Cerebellum (tissue), 4 donors: ENCODE measurements at places on chromosomes 1 and 21. TPM values are rescaled to one million over a fixed set of nuclear protein-coding genes. Genes with fewer than 3 reads are reported as not detected.

Gene DNAJC6
- total RNA-seq, result 86.7 TPM

Gene CD55
- 6.9 TPM for total RNA-seq

Gene AMY1A
- not detected for total RNA-seq

Gene NBPF3
- total RNA-seq, result 13.5 TPM

Gene NUP210L
- not detected for total RNA-seq

Gene HSPA6
- total RNA-seq, result 0.27 TPM

Gene KRTAP19-1
- not detected for total RNA-seq

Gene MAP10
- 4.4 TPM for total RNA-seq

Gene PFKFB2
- 10.4 TPM for total RNA-seq

Gene PPT1
- total RNA-seq, result 37.0 TPM

Gene NCDN
- 40.7 TPM for total RNA-seq

Gene CTSS
- 7.3 TPM for total RNA-seq

Gene RAVER2
- total RNA-seq, result 21.4 TPM

Gene F13B
- not detected for total RNA-seq

Gene OR13G1
- not detected for total RNA-seq

Gene RNU1-1
- total RNA-seq, result 40,842 TPM

Gene HES3
- total RNA-seq, result not detected

Gene SPATA17
- total RNA-seq, result 3.7 TPM

Gene CYP4A22
- 0.27 TPM for total RNA-seq

Gene ZNF697
- total RNA-seq, result 28.3 TPM

Gene CCDC17
- 1.00 TPM for total RNA-seq

Gene ITSN1
- 83.7 TPM for total RNA-seq

Gene CYP2J2
- 0.36 TPM for total RNA-seq

Gene FMO5
- 1.5 TPM for total RNA-seq

Gene NUF2
- total RNA-seq, result 14.3 TPM

Gene HMGCS2
- 0.64 TPM for total RNA-seq

Gene DPT
- 0.27 TPM for total RNA-seq

Gene CFAP410
- total RNA-seq, result 9.3 TPM

Gene KCNJ10
- total RNA-seq, result 3.4 TPM

Gene ZNF695
- 11.9 TPM for total RNA-seq

Gene CPLANE2
- 10.1 TPM for total RNA-seq

Gene TTLL7
- total RNA-seq, result 117 TPM

Gene NVL
- 42.1 TPM for total RNA-seq

Gene CD247
- 0.82 TPM for total RNA-seq
